ENCODE measurements at places on chromosomes 1 and 21.

DNA sequence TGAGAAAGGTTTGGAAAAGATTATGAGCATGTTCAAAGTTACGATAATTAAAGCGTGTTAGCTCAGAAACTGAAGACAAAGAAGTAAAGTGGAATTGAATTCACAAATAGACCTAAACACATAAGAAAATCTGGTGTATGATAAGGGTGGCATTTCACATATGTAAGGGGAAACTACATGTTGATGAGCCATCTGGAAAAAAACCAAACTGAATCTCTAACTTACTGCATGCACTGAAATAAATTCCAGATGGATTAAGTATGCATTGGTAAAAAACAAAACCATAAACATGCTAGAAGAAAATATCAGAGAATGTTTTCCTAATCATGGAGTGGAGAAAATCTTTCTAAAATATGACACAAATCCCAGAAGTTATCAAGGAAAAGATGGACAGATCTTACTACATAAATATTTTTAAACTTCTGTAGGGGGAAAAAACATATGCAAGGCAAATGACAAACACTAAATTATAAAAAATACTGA is 34.0 kb upstream of the CTPS1 start:
- no peak for DNase-seq

DNA sequence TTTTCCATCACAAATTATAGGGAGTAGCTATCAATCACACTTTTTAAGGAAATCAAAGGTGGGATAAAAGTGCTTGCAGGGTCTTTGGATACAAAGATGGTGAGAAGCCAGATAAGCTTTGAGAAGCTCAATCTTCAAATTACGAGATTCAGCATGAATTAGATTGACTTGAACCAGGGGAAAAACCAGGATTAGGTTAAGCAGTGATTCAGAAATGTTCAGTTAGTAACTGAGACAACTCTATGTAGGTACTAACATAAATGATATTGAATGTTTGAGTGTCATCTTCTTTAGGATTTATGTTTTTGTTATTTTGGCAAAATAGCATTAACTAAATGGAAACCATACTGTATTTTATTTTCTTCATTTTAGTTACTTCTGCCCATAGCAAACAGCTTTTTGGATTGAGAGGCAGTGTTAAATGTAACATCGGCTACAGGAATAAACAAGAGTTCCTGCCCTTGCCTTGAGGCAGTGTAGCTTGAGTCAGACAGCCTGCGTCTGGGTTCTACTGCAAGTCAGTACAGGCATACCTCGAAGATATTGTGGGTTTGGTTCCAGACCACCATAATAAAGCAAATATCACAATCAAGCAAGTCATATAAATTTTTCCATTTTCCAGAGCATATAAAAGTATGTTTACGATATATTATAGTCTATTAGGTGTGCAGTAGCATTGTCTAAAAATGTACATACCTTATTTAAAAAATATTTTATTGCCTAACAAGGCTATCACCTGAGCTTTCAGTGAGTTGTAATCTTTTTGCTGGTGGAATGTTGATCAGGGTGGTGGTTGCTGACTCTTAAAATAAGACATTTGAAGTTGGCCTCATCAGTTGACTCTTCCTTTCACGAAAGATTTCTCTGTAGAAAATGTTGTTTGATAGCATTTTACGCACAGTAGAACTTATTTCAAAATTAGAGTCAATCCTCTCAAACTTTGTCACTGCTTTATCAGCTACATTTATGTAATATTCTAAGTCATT is 36.9 kb upstream of the BACH1 start:
- no peak for DNase-seq

DNA sequence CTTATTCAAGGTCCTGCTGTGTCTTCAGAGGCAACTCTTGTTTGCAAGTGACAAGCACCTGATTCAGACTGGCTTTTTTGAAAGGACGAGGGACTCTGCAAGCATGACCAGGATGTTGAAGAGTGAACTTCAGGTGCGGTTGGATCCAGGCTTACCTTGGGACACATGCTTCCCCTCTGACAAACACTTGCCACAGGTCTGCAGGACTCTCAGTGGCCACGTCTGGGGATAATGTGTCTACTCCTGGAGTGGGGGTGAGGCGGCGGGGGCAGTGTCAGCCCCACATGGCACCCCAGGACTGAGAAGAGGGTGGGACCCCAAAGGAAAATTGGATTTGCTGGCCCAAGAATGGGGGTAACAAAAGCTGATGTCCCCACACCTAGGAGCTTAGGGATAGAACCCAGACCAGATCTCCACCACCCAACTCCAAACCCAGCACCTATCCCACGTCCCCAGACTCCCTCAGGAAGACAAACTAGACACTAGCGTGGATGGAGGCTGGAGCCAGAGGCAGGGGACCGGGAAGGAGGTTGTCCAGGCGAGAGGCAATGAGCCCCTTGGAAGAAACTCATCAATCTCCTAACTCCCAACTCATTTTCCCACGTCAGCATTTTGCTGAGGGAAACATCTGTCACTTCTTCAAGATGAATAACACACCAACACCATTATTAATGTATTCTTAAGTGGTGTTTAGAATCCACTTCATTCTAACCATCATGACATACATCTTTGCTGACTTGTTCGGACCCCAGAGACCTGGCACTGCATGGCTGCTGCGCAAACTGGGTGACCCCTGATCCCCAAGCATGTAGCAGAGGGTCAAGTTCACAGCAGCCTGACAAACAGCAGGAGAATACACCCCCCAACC is 32.0 kb upstream of the LAPTM5 start:
- no peak for DNase-seq

DNA sequence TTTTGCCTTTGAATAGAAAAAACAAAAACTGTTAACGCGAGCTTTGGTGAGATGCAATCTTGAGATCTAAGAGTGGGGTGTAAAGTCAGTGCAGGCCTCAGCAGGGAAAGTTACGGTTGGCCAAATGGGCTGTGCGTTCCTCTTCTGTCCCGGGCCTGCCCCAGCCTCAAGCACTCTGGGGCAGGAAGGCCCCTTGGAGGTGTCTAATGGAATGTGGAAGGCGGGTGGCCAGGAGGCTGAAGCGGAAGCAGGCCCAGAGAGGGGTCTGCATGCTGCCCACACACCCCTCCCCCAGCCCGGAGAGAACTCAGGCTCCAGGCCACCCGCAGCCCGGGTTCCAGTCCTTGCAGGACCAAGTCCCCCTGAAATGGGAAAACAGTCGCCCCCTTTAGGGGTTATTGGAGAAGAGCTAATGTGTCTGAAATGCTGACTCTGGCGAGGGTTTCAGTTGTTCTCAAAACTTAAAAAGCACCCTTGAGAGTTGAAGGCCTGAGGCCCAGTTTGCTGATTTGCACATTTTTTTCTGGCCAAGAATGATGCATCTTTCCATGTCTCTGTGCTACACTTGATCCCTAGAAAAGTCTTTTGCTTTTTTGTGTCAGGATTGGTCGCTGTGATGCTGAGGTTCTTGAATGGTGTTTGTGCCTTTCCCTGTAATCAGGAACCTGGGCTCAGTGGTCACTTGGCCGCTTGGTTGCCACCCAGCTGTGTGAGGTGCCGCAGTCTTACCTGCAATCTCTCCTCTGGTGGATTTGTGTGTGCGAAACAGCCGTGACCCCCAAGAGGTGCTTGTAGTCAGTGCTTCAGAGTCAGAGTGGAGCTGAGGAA is 2.0 kb downstream of the COL18A1 start:
- no peak for DNase-seq

GRCh38 chr1:165927169-165927568 is 99.8 kb downstream of the UCK2 start:
- DNase-seq, result no peak

DNA sequence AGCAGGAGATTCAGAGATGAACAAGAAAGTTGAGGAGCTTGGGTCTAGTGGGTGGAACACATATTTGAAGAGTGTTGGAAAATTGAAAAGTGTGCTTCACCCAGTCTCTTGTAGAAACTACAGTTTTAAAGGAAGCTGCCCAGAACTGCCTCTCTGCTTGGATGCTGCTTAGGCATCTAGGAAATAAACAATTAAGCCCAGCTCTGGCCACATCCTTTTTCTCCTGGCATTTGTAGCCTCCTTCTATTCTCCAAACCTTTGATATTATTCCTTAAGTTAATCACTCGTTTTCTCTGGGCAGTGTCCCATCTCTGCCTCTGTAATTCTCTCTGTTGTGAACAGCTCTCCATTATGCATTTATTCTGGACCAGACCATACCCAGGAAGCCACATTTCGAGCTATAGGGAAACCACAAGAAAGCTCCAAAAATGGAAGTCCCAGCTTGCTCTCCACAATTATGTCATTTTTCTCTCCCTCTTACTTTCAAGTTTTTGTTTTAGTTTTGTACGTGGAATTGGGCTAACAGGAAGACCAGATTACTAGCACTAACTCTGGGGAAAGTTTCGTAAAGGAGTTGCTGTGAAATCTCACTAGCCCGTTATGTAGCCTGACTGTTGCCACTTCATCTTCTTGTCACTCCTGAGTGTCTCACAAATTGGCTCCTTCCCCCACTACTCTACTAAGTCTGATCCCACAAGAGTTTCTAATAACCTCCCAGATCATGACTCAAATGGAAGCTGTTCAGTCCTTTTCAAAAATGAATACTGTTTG is 102.2 kb downstream of the NTMT2 start:
- no peak for DNase-seq

DNA sequence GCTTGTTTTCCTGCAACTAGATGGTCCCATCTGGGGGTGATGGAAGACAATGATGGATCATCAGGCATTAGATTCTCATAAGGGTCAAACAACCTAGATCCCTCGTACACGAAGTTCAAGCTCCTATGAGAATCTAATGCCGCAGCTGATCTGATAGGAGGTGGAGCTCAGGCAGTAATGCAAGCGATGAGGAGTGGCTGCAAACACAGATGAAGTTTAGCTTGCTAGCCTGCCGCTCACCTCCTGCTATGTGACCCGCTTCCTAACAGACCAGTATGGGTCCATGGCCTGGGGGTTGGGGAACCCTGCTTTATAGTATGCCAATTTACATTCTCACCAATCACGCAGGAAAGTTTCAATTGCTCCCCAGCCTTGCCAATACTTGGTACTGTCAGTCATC is 37.5 kb downstream of the TLR5 start:
- no peak for DNase-seq

DNA sequence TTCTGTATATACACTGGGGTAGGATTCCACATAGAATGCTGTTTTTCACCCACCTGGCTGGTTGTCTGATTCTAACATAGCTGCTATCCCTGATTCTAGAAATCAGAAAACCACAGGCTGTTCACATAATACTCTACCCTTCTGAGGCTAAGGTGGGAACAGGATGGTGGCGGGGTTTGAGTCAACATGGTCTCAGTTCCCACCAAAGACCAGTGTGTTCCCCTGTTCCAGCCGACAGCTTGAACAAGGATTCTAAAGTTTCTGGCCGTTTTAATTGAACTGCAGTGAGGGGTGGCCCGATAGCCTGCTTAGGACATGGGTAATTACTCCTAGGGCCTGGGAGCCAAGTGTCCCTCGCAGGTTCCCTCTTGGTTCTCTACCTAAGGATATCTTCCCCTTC is 38.4 kb downstream of the PEX14 start:
- no peak for DNase-seq

GRCh38 chr1:241389400-241389799 is 32.4 kb upstream of the RGS7 start:
- no peak for DNase-seq

- no peak for DNase-seq
These were observed 431 bp downstream of the CLCN6 start for GRCh38 chr1:11806307-11806936.

DNA sequence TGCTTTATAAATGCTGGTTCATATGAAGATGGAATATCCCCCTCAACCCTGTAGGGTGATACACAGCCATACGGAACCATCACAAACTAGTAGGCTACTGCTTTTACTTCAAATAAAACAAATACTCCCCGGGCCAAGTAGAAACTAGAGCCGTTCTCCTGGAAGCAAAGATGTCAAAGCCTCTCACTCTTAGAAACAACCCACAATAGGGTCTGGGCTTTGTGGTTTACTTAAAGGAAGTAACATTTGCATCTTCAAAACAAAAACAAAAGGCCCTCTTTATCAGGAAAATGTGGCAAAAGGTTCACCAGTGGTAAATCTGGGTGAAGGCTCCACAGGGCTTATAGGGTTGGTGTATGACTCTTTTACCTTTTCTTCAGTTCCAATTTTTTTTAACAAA is 49.8 kb downstream of the HLCS start:
- no peak for DNase-seq

GRCh38 chr1:92538413-92539061 is 51.8 kb upstream of the GFI1 start:
- peak; percentile 19 for DNase-seq

DNA sequence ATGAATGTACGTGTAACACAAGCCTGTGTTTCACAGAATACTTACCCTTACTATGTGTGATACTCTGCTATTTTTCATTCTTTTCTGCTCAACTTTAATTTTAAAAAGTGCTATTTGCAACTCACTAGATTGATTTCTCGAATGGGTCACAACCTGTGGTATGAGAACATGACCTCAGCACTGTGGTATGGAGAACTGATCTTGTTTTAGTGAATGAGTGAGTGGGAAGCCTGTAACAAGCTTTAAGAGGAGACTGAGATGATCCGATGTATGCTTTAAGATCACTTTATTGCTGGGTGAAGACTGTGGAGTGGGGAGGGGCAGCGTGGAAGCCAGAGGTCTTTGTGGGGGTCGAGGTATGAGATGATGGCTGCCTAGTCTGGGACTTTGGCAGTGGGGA is 21.6 kb downstream of the MECR start:
- DNase-seq, result no peak

DNA sequence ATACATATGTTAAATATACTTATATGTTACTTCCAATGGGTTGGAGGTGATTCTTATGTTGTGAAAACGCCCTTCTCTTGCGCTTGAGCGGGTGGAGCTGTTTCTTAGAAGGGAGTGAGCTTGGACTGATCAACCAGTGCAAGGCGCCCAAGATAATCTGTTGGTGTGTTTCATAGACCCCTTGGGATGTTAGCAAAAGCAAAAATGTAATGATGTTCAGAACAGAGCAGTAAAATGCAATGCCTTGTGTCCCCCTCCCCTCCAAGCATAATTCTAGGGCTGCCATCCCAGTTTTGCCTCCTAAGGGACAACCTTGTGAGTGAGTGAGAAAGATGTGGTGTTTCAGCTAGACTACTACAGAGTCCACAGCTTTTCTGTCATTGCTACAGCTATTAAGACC is 6.2 kb upstream of the CD34 start:
- no peak for DNase-seq

GRCh38 chr1:203915811-203916210 is 54.4 kb downstream of the SNRPE start:
- DNase-seq, result no peak

GRCh38 chr21:38329162-38329561 is 72.4 kb downstream of the KCNJ15 start:
- DNase-seq, result no peak

GRCh38 chr1:58303841-58304240 is 242.7 kb downstream of the OMA1 start:
- DNase-seq, result no peak

GRCh38 chr1:80384083-80384830 is 1377.7 kb upstream of the ADGRL4 start:
- no peak for DNase-seq

DNA sequence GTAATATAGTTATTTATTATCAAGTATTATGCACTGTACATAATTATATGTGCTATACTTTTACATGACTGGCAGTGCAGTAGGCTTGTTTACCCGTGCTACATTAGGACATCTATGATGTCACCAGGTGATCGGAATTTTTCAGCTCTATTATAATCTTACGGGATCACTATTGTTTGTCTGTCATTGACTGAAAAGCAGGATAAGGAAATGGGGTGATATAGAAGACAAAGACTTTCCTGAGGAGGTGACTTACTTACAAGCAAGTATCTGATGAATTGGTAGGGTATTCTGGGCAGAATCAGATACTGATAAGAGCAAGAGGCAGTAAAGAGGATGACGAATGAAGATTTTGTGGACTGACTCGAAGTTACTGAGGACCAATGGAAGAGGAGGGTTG is 65.3 kb upstream of the CNN3 start:
- DNase-seq, result no peak

GRCh38 chr1:12696658-12697057 is 19.3 kb upstream of the AADACL3 start:
- DNase-seq, result no peak

Measured in stimulated activated CD4-positive, alpha-beta T cell treated with anti-CD3 and anti-CD28 coated beads, Interleukin-12 subunit alpha, Interleukin-12 subunit beta, amount 100 ng/mL, for 24 hours (primary cell).